Posterior cingulate gyrus (tissue), 11 donors: ENCODE measurements at places on chromosomes 13 and 19.

DNA sequence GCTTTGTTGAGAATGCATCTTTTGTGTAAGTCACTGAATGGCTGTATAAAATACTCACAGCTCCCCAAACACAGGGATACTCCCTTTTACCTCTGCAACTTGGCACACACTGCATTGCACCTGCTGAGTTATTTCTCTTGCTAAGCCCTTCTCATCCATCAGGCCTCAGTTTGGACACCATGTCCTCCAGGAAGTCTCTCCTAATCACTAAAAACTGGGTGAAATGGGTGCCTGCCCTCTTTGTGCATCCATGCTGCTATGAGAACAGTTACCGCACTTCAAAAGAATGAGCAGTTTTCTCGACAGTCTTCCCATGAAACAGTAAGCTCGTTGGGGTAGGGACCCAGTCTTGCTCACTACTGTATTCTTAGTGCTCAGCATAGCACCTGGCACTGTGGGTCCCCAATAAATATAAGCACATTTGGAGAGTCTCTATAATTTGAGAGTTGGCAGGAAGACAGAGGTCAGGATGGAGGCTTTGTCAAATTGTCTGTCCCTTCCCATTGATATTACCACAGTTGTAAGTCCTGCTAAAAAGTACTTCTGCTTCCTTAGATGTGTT lies 4.6 kb upstream of the SLC25A30 start:
- no peak for DNase-seq

- DNase-seq, result no peak
Observed at GRCh38 chr19:7698583-7698982, 3.3 kb downstream of the FCER2 start.

- no peak for DNase-seq
Observed at GRCh38 chr13:112330479-112331381, 45.4 kb upstream of the SPACA7 start.

DNA sequence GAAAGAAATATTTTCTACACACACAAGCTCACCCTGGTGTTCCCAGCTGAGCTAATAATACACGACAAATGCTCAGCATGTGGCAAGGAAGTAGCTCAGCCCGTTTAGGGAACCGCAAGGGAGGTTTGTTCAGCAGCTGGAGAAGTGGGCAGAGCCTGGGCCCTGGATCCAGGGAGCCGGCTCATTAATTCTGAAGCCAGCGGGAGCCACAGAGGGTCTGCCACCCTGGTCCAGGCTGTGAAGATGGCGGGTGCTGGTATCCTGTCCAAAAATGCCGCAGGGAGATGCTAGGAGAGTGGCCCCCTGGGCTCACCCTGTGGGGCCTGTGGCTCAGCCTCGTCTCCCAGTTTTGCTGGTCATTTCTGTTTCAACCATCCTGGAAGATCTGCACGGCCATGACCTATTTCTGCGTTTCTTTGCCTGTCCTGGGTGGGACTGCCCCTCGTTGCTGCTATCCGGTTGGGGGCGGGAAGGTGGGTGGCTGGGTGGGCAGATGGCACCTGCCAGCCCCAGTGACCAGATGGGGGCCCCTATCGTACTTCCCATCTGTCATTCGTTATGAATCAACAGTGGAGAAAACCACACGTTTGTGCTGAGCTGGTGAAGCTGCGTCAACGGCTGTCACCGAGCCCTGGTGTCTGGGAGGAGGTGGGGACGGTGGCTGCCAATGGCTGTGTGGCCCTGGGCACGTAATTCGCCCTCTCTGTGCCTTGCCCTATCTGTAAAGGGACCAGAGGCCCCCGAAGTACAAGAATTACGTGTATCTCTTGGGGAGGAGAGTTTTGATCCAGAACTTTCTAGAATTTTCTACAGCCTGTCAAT lies 2.7 kb upstream of the GNA15 start:
- DNase-seq, result no peak

GRCh38 chr13:65959305-65959704 lies 1270.8 kb downstream of the PCDH9 start:
- DNase-seq, result no peak

DNA sequence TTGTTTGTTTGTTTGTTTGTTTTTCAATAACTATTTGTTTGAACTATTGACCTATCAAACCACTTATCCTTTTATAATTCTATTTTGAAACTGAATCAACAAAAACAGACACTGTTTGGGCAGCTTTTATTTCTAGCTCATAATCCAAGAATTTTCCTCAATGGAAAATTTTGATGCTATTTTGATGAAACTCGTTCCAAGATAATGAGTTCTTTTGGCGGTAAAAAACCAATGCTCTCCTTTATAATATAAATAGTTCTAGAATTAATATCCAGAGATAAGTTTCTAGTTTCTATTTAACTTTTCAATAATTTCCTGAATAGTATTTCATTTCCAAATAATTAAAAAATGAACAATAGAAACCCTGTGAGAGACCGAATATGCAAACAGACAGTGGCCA lies 146.5 kb upstream of the EDNRB start:
- no peak for DNase-seq

DNA sequence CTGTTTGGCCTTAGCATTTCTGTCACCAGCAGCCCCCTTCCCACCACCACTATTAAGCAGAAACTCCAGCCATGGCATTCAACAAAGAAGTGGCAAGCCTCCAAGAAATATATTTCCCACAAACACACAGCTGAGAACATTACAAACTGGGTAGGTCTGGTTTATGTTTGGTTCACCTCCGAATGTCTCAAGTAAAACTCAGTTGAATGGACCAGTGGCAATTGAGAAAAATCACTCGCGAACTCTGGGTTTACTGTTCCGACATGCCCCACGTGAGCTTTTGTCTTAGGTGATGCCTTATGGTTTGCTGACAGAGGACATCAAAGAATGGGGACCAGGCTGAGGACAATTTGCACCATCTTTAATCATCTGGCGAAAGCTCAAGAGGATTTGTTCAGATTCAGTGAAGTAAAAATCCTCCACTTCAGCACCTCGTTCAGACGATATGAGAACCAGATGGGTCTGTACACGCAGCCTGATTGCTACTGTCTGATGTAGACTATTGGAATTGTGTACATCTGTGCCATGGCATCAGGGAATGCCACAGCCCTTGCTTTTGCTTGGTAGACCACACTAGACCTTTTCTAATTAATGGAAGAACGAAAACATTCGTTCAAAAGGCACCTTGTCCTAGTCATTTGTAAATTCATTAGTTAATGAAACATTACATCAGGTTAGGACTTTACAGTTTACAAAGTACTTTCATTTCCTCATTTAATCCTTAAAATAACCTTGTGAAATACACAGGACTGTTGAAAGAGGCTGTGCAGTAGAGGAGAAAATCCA lies 59.4 kb downstream of the SLC10A2 start:
- DNase-seq, result no peak

DNA sequence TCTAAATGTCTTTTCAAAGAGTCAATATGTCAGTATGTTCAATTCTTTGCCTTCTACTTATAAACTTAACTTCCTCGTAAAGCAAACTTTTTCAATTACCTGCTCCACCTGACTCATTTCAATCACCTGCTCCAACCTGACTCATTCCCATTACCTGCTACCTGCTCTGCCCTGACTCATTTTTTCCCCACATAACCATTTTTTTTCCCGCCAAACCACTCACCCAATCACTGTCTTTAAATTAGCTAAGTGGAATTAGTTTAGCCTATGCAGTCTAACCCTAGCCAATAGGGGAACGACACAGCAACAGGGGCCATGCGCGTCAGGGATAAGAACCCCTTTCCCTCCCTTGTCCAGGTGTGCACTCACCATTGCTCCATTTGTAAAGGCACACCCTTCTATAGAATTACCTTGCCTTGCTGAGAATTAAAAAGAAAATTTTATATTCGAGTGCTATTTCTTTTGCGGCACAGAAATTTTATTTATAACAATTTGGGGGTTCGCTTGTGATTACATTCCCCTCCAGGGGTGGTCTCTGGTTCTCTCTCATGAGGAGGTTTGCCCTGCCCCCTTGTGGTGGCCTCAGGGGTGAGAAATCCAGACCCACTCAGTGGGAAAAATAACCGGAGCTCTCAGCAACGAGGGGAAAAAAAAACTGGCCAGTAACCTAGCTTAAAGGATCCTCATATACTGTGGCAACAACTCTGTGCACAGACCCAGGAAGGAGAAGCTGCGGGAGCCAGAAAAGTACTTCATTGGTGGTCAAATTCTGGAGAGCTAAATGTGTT lies 193.1 kb downstream of the ZNF486 start:
- DNase-seq, result no peak

- DNase-seq, result no peak
Observed at GRCh38 chr13:112657850-112658445, 31.9 kb upstream of the ATP11A start.

- DNase-seq, result no peak
Observed at GRCh38 chr13:69423844-69424243, 683.8 kb upstream of the ATXN8OS start.

GRCh38 chr19:56966225-56966696 lies 125.7 kb upstream of the PEG3 start:
- DNase-seq, result no peak

- no peak for DNase-seq
Observed at GRCh38 chr19:5929625-5930024, 15.6 kb downstream of the CAPS start.

GRCh38 chr19:35959040-35959967 lies 23.1 kb downstream of the LRFN3 start:
- peak; percentile 61 for DNase-seq

- no peak for DNase-seq
Observed at GRCh38 chr19:7106711-7107657, 37.5 kb downstream of the ZNF557 start.

GRCh38 chr19:11446652-11447301 lies 11.3 kb downstream of the PRKCSH start:
- DNase-seq, result peak; percentile 62

DNA sequence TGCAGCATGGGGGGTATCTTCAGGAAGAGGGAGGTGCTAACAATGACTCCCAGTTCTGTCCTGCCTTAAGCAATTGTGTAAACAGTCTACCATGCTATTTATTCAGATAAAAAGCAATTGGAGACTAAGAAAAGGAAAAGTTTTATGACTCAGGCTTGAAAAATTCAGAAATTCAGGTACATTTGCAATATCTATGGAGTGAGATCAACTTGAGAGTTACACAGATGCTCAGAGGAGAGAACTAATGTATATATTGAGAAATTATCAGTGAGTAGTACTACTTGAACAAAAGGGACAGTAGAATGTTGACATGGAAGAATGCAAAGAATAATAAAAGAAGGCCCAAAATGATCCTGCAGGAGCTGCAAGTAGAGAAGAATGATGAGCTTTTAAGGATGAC lies 277.6 kb upstream of the DACH1 start:
- no peak for DNase-seq

- no peak for DNase-seq
Observed at GRCh38 chr13:24737042-24737441, 26.9 kb upstream of the RNF17 start.

GRCh38 chr19:13146763-13147563 lies 3.2 kb downstream of the STX10 start:
- DNase-seq, result no peak

DNA sequence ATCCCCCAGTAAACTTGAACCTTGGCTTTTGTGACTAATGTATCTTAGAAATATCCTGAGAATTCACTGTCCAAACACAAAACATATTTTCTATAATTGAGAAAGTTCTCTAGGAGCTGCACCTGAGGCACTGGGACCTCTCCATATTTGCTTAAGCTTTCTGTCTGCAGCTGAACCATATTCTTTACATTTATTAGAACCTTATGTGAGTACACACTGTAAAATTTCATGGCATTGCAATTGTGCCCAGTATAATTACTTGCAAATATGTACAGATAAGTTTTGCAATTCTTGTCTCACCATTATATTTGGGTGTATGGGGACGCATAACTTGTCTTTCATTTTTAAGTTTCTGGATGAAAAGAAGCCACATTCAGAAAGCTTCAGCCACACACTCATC lies 280.7 kb upstream of the KLHL1 start:
- no peak for DNase-seq

- DNase-seq, result no peak
Observed at GRCh38 chr13:40653527-40654318, 12.7 kb downstream of the FOXO1 start.

DNA sequence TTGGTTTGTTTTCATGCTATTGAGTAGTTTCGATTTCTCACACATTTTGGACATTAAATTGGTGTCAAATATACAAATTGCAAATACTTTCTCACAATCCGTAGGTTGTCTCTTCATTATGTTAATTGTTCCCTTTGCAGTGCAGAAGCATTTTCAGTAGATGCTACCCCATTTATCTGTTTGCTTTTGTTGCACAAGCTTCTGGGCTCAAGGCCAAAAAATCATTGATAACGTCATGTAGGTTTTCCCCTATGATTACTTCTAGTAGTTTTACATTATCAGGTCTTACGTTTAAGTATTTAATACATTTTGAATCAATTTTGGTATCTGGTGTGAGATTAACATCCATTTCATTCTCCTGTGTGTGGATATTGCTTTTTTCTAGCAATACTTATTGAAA lies 14.0 kb upstream of the ZNF347 start:
- no peak for DNase-seq

DNA sequence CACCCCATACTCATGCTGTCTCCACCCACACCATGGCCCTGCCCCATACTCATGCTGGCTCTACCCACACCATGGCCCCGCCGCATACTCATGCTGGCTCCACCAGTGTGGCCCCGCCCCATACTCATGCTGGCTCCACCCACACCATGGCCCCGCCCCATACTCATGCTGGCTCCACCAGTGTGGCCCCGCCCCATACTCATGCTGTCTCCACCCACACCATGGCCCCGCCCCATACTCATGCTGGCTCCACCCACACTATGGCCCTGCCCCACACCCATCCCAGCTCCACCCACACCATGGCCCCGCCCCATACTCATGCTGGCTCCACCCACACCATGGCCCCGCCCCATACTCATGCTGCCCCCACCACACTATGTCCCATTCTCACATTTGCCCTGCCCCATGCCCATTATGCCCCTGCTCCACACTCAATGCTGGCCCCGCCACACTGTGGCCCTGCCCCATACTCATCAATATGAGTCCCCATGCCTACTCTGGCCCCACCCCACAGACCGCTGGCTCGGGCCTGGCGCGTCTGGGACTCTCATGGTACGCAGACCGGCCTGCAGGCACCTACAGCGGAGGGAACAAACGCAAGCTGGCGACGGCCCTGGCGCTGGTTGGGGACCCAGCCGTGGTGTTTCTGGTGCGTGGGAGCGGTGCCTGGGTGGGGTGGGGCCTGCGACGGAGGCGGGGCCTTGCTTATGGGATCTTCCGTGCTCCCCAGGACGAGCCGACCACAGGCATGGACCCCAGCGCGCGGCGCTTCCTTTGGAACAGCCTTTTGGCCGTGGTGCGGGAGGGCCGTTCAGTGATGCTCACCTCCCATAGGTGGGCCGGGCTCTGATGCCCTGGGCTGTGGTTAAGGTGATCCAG lies 3.7 kb upstream of the ARHGAP45 start:
- no peak for DNase-seq
